ENCODE measurements at places on chromosomes 16 and 17.
A peak's percentile ranks its signal among the peaks of the same experiment; 100 is the strongest.

DNA sequence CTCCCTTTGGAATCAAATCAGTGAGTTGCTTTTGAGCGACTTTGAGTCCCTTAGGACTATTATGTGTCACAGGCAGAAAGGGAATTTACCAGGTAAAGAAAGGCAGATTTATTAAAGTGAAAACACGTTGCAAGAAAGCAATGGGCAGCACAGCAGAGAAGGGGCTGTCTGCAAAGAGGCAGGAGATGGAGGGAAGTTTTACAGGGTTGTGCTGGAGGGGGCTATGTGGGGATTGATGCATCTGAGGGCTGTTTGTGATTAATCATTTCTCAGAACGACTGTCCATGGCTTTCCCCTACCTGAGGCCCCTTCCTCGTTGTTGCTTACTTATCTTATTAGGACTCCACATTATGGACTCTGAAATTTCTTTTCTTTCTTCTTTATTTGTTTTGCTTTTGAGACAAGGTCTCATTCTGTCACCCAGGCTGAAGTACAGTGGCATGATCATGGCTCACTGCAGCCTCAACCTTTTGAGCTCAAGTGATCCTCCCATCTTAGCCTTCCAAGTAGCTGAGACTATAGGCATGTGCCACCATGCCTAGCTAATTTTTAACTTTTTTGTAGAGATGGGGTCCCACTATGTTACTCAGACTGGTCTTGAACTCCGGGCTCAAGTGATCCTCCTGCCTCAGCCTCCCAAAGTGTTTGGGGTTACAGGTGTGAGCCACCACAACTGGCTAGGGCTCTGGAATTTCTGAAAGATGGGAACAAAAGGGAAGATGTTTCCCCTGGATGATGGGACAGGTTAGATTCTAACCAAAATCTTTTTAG is 5.5 kb downstream of the WWP2 start:
- H3K36me3 ChIP-seq, result no peaks in the 10 kb centered on the region
- no peak for DNase-seq
- peaks cover 15% of the 10 kb centered on the region for H3K4me1 ChIP-seq
- no peak overlapping the region for H3K4me3 ChIP-seq
- no peak overlapping the region for H3K27ac ChIP-seq

DNA sequence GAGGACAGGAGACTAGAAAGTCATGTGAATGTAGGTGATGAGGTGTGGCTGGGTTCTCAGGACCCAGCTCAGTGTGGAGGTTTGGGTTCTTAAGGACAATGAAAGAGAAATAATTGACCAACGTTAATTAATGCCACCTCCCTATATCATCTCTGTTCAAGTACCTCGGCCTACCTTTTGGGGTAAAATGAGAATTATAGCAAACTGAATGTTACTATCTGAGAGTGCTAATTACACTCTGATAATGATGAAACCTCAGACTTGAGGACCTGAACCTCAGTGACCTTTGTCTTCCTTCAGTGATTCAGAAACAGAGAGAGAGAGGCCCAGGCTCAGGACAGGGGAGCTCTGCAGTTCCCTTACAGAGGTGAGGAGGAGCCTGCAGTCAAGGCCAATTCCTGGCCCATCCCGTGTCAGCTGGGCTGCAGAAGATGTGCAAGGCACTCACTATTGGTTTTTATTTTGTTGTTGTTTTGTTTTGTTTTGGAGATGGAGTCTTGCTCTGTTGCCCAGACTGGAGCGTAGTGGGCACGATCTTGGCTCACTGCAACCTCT is 57.3 kb downstream of the SALL1 start:
- H3K4me3 ChIP-seq, result no peak overlapping the region
- H3K27ac ChIP-seq, result no peak overlapping the region
- no peaks in the 10 kb centered on the region for H3K27me3 ChIP-seq
- H3K36me3 ChIP-seq, result no peaks in the 10 kb centered on the region

DNA sequence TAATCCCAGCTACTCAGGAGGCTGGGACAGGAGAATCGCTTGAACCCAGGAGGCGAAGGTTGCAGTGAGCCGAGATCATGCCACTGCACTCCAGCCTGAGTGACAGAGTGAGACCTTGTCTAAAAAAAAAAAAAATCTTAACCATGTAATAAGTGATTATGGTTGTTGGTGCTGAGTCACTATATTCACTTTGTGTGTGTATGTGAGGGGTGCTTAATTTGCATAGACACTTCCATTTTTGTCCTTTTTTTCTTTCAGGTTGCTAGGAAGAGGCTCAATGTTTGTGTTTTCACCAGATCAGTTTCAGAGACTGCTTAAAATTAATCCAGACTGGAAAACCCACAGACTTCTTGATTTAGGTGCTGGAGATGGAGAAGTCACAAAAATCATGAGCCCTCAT is 18.2 kb downstream of the METTL9 start:
- H3K27ac ChIP-seq, result no peak overlapping the region
- no peaks in the 10 kb centered on the region for H3K27me3 ChIP-seq
- H3K4me1 ChIP-seq, result no peaks in the 10 kb centered on the region
- no peak overlapping the region for H3K4me3 ChIP-seq

- DNase-seq, result no peak
- H3K4me1 ChIP-seq, result peaks cover 38% of the 10 kb centered on the region
- no peak overlapping the region for H3K4me3 ChIP-seq
- H3K27ac ChIP-seq, result peak overlapping the region; percentile 37
- H3K27me3 ChIP-seq, result no peaks in the 10 kb centered on the region
- no peaks in the 10 kb centered on the region for H3K36me3 ChIP-seq
Measured at GRCh38 chr17:259341-259976, 78.0 kb upstream of the DOC2B start.

DNA sequence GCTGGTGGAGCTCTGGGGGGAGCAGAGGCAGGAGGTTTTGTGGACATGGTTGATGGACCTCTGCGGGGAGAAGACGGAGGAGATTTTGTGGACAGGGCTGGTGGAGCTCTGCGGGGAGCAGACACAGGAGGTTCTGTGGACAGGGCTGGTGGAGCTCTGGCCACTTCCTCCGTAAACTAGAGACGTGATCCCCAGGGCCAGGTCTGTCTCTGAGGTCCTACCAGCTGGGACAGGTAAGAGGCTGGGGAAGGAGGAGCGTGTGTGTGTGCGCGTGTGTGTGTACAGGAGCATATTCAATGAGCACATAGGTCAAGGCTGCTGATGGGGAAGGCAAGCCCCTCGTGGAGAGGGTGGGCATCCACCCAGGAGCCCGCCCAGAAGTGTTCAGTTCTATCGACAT is 20.6 kb downstream of the RPH3AL start:
- H3K4me3 ChIP-seq, result peak overlapping the region; percentile 37
- peak overlapping the region; percentile 94 for H3K27ac ChIP-seq
- H3K4me1 ChIP-seq, result peaks cover 4% of the 10 kb centered on the region
- peaks cover 3% of the 10 kb centered on the region for H3K27me3 ChIP-seq
- no peaks in the 10 kb centered on the region for H3K36me3 ChIP-seq

- no peaks in the 10 kb centered on the region for H3K4me1 ChIP-seq
- no peak for DNase-seq
- H3K27ac ChIP-seq, result no peak overlapping the region
- H3K27me3 ChIP-seq, result no peaks in the 10 kb centered on the region
Measured at GRCh38 chr16:65744401-65744800, 622.1 kb upstream of the CDH5 start.

DNA sequence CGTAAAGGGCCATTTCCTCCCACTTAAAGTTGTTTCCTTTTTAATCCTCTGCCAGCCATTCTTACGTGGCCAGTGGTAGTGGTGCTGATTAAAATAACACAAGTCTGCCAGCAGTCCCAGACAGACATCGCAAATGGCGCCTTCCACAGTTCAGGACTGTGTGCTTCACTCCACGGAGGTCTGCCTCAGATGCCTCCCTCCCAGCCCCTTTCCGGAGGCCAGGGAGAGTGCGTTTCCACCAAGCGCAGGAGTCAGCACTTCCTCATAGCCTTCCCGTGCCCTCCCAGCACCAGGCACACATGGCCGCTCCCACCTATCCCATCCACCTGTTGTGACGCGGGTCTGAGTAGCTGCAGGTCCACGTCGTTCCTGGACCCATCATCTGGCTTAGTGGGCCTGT is 205.6 kb downstream of the RPTOR start:
- peaks cover 10% of the 10 kb centered on the region for H3K4me1 ChIP-seq
- no peak overlapping the region for H3K4me3 ChIP-seq
- DNase-seq, result no peak
- no peaks in the 10 kb centered on the region for H3K27me3 ChIP-seq
